IPS DF 6.9 (cell line): ENCODE measurements at places on chromosomes 1 and 21.

DNA sequence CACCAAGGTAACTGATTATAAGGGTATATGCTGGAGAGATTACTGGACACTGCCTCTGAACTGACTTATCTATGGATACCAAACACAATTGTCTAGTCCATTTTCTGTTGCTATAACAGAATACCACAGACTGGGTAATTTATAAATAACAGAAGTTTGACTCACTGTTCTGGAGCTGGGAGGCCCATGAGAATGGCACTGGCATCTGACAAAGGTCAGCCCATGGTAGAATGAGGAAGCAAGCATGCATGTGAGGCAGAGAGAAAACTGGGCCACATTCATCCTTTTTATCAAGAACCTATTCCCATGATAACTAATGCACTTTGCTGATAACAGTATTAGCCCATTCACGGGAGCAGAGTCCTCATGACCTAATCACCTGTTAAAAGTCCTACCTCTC lies 37.4 kb downstream of the FCER1A start:
- no peak for DNase-seq

GRCh38 chr1:217139513-217139912 lies 416.3 kb upstream of the ESRRG start:
- no peak for DNase-seq

DNA sequence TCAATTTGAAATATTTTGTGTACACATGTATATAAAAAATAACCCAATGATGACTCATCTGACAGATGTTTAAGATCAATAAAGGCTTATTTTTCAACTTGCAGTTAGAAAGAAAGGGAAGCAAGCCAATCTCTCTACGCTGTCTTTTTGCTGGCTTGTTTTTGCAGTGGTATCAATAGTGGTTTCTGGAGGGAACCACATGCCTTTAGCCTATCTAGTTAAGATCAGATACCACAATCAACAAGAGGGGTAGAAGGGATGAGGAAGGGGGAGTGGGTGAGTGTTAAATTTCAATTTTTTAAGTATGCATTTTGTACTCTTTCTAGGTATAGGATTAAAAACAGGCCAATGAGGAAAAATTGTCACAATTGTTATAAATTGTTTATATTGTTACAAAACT lies 276.2 kb downstream of the KCNH1 start:
- no peak for DNase-seq

- no peak for DNase-seq
Measured at GRCh38 chr1:77399250-77400086, 117.6 kb downstream of the AK5 start.

- DNase-seq = no peak
Measured at GRCh38 chr1:1090424-1091343, 16.6 kb upstream of the RNF223 start.

- DNase-seq = no peak
Measured at GRCh38 chr21:42630626-42631025, 22.8 kb upstream of the PDE9A start.

DNA sequence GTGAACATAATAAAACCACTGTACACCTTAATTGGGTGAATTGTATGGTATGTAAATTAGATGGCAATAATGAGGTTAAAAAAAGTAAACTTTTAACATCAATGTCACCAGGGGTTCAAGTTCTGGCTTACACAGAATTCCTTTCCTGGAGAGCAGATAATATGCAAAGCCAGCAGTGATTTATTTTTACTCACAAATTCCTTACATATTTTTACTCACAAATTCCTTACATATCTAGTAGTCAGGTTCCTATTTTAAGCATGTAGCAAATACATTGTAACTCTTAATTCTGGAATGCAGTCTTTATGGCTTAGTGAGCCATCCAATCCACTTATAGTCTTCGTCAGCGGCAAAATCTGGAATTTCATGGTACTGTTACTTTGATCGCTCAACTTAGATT lies 1.3 kb upstream of the UBE4B start:
- DNase-seq = no peak

DNA sequence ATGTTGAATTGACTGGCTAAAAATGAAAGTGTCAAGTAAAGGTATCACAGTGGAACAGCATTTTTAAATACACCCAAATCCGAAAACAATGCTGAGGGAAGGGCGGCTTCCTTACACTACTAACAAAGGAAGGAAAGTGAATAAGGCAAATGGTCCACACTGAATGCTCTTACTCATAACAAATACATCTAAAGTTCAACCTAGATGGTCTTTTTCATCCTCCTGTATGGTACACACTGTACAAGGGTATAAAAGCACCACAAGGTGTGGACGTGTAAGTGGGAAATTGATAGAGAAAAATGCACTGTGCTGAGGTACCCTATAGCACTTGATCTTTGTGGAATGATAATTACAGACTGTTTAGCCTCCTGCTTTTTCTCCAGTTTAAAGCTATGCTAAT lies 7.1 kb upstream of the PALMD start:
- DNase-seq = no peak

DNA sequence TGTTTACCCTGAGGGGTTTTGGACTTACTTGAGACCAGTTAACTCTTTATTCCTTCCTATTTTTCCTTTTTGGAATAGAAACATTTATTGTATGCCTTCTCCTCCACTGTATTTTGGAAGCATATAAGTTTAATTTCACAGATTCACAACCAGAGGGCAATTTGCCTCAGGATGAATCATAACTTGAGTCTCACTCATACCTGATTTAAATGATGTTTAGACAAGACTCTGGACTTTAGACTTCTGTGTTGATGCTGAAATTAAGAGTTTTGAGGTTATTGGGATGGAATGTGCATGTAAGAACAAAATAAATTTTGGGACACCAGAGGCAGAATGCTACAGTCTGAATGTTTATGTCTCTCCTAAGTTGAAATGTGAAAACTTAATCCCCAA lies 7.1 kb upstream of the ADAM30 start:
- DNase-seq = no peak

DNA sequence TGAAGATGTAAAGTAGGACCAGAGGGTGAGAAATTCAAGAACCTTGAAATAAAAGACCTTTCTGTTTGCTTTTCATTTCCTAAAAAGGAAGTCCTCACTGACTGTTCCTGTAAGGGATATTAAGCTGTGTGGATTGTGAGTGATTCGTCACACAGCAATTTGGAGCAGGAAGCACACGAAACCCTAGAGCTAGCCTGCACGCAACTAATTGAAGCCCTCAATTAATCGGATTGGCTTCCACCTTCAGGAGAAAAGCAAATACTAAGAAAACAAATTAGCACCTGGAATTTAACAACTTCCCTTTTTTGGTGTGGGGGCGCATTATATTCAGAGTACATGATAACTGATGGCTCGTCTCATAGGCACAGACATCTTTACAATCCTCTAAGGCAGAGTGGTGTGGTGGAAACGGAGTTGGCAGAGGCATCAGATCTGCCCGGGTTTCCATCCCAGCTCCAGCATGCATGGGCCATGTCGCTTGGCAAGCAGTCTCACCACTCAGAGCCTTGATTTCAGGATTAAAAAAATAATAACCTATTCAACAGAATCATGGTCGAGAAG lies 95.2 kb downstream of the KCNJ15 start:
- DNase-seq = no peak

DNA sequence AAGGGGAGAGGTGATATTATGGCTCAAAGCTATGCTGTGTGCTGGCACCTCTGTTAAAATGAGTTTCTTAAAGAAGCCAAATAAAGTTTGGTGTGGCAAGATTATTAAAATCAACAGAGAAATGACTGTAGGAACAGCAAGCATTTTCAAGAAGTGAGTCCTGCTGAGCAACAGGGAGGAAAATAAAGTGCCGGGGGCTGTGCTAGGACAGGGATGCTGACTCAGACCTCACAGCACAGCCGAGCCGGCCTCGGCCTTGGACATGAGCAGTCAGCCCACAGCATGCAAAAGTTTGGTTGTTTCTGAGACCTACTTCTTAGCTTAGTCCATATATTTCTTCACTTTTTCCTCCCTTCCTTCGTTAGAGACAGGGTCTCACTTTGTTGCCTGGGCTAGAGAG lies 19.2 kb downstream of the CNIH3 start:
- no peak for DNase-seq

DNA sequence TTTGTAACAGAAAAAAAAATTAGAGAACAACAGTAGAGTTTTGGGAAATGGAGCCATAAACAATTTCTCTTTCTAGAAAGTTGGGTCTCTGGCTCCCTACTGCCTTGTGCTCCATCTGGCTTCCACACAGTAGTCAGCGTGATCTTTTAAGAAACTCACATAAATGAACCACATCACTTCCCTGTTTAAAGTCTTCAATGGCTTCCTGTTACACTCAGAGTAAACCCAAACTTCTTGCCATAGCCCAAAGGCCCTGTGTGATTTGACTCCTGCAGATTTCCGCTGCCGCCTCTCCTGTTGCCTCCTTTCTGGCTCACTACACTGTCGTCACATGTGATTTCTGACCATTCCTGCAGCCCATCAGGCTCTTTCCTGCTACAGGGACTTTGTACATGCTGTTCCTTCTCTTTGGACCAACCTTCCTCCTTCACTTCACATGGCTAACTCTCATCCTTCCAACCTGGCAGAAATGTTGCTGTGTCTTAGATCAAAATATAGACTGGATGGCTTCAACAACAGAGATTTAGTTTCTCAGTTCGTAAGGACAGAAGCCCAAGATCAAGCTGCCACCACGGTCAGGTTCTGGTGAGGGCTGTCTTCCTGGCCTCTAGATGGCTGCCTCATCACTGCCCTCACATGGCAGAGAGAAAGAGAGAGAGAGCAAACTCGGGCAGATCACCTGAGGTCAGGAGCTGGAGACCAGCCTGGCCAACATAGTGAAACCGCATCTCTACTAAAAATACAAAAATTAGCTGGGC lies 34.0 kb downstream of the OPRD1 start:
- peak; percentile 35 for DNase-seq

GRCh38 chr1:76083189-76083588 lies 8.6 kb downstream of the ST6GALNAC3 start:
- no peak for DNase-seq

DNA sequence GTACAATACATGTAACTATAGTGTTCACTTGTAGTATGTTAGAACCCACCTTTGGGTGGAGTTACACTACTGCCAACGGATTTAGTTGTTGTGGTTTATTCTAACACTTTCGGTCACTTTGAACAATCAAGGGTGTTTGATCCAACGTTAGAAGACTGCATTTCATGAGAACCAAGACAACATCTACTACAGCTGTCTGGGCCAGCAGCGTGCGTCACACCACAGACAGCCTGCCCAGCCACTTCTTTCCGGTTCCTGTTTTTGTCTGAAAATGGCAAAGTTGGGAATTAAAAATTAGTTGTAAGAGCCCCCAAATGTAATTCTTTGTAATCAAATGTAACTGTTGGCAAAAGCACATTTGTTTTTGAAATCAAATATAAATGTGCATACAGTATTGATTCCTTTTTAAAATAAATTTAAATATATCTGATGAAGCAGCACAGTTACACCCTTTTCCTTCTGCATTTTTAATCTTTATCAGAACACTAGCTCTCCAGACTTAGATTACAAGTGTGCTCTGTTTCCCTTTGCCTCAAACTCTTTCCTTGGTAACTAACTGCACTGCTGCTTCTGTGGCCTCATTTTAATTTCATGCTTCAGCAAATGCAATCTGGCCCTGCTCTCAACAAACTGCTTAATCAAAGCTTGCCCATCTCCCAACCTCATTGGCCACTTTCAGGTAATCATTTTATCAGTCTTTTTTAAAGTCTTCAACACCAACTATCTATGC lies 86.6 kb upstream of the DPH5 start:
- DNase-seq = no peak

DNA sequence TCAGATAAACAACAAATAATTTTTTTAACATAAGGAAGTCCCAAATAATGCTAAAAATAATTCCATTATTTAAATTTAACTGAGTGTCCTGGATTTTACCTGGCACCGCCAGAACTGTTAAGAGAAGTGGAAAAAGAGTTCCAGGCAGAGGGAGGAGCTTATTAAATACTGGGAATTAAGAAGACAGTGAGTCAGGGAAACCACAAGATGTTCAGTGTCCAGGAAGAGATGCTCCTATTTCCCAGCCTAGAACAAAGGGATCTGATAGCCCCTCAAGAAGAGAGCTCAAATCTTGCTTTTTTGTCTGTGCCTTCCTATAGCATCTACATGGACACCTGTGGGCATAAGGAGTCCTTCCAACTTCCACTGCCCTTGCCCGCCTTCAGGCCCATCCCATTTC lies 85.9 kb downstream of the PGM1 start:
- no peak for DNase-seq

DNA sequence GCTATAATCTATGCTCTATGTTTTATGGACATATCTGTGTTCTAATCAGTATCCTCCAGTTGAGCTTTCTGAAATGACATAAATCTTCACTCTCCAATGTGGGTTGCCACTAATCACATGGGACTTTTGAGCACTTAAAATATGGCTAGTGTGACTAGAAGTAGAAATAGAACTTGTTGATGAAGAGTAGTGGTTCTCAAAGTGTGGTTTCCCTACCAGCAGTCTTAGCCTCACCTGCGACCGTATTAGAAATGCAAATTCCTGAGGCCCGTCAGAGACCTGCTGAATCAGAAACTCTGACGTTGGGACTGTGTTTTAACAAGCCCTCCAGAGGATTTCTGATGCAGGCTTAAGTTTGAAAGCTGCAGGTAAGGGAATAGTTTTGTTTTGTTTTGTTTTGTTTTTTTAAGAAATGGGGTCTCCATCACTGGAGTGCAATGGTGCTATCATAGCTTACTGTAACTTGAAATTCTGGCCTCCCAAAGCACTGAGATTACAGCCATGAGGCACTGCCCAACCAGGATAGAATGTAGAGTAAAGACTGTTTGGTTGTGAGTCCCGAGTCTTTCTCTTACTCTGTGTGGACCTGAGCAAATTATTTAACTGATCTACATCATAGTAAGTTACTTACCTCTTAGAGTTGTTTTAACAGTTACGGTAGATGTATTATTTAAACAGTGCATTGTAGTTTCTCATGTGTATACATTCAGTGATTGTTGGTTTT lies 21.7 kb downstream of the GLRX2 start:
- DNase-seq = no peak

DNA sequence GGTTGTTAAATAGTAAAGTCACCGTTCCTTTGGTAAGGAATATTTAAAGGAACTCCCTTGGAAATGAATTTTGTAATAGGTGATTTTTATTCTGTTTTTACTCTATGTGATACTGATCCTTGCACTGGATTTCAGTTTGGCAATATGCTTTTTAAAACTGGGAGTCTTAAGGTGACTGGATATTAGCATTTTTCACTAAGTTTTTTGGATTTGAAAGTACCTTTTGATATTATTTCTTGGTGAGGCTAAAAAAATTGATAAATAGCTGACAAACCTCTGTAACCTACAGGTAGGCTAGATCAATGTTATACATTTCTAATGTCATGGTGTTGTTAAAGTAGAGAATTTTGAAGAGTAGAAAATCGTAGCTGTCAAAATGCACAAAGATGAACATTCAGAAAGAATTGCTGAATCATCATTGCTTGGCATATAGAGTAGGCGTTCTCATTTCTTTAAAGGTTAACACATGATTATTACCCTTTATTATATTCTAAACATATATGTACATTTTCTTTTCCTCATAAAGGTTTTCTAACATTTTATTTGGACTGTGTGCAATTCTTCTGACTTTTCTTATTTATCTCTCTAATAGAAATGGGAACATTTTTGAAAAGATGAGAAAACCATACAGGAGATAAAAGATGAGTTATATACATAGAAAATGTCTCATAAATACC lies 1.5 kb upstream of the DNAJB4 start:
- no peak for DNase-seq
